ENCODE measurements at places on chromosomes 13 and 19.

DNA sequence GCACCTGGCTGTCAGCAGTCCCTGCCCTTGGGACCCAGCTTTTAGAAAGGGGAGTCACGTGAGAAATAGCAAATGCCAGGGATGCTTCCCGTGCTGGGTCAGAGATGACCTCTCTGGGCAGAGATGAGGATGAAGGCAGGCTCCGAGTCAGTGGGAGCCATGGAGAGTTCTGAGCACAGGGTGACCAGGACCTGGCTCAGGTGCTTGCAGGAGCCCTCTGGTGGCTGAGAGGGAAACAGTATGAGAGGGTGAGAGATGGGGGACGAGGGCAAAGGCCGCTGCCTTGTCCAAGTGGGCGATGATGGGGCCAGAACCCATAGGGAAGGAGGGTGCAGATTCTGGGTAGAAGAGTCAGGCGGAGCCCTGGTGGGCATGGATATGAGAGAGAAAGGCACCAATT is 15.8 kb downstream of the TMED1 start:
- no peak for DNase-seq

DNA sequence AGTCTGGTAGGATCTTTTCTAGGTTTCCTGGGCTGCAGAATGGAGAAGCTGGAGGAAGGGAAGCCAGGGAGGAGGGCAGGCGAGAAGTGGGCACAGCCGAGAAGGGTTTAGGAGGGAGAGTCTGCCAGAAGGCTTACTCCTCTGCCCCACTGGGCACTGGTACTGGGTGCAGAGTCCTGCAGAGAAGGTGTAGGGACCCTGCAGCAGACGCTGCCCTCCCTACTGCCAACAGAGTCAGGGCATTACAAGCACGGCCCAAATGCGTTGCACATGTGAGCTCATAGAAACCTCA is 726 bp upstream of the PEPD start:
- no peak for DNase-seq

DNA sequence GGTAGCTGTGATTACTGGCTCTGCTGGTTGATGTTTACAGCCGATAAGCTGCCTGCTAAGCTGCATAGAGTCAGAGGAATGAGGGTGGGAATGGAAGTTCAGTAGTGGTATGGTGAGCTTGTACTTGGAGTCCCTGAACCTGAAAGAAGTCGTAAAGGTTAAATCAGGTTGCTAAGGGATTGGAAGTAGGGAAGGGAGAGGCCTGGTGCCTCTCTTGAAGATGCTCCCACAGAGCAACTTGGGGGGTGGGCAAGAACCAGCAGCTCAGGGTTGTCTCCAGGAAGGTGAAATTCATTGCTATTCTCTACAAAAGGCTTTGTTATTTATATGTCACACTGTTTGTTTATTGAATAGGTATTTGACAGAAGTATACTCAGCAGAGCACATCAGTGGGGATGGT is 73.8 kb upstream of the OLFM4 start:
- no peak for DNase-seq

DNA sequence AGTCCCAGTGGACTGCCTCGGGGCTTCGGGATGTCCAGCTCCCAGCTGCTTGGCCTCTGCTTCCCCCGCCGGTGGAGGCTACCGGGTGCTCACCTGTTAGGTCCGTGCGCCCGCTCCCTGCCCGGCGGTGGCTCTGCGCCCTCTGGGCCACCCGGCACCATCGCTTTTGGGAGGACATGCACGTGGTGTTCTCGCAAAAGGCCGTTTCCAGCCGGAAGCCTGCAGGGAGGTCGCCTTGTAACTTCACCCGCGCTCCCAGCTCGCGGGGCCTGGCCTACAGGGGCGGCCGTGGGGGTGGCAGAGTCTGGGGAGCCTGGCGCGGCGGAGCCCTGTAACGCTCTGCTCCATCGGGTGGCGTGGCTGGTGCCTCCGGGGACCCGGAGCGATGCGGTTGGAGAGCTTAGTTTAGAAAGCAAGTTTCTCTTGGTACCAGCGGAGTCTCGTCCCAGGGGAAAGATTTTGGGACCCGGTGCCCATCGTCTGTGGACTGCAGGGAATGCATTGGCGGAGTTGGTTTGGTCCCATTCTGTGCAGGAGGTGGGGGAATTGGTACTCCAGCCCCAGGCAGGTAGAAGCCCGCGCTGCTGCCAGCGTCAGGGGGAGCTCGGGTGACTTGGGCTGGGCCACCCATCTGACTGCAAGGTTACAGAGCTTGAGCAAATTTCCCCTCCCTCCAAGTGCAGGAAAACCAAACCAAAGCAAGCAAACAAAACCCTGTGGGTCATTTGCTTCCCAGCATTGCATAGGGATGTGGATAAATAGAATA is 673 bp downstream of the SPATA13 start:
- no peak for DNase-seq

- no peak for DNase-seq
These were observed 7.5 kb downstream of the RAB4B start for GRCh38 chr19:40785526-40785925.

DNA sequence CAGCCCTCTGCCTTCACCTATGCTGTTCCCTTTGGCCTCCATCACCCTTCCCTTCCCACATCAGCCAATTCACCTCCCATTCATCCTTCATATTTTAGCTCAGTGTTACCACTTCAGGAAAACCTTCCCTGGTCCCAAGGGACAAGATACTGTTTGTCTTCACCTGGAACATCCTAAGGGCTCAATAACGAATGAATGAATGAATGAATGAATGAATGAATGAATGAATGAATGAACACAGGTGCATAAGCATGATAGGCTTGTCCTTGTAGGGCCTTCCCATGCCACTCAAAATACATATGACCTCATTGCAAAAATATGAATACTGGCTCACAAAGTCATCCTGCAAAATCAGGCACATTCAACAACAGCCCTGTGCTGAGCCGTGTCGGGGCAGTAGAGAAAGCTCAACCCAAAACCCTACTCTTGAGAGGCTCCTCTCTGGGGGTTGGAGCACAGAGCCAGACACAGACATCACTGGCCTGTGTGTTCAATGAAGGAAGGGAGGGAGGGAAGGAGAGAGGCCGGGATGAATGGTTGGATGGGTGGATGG is 33.7 kb upstream of the TPM4 start:
- DNase-seq, result no peak

DNA sequence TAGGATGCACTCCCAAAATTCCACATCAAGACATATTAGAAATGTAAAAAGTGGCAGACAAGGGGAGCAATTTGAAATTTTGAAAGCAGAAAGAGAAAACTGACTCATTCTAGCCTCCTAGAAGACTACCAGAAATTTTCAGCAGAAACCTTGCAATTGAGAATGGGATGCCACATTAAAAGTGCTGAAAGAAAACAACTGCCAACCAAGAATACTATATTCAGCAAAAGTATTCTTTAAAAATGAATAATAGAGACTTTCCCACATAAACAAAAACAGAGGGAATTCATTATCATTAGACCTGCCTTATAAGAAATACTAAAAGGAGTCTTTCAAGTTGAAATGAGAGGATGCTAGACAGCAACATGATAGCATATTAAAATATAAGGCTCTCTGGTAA is 78.3 kb upstream of the HTR2A start:
- no peak for DNase-seq

- no peak for DNase-seq
These were observed 273.1 kb downstream of the PCDH20 start for GRCh38 chr13:61142506-61142905.

DNA sequence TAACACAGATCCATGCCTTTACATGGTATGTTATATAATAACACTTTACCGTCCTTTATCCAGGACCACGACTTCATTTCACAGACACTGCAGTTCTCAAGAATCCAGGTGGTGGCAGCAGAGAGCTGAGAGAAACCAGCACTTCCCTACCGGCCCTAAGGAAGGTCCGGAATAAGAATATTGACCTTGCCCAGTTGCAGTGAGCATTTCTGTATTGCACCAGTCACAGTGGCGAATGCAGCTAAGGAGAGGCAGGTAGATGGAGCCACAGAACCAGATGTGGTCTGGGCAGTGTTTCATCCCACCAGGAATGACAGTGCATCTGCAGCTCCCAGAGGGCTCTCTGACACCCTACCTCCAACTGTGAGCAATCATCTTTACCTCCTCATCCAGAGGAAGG is 44.6 kb downstream of the ZNF787 start:
- DNase-seq, result no peak

- no peak for DNase-seq
These were observed 95.5 kb downstream of the CDADC1 start for GRCh38 chr13:49343255-49343654.

DNA sequence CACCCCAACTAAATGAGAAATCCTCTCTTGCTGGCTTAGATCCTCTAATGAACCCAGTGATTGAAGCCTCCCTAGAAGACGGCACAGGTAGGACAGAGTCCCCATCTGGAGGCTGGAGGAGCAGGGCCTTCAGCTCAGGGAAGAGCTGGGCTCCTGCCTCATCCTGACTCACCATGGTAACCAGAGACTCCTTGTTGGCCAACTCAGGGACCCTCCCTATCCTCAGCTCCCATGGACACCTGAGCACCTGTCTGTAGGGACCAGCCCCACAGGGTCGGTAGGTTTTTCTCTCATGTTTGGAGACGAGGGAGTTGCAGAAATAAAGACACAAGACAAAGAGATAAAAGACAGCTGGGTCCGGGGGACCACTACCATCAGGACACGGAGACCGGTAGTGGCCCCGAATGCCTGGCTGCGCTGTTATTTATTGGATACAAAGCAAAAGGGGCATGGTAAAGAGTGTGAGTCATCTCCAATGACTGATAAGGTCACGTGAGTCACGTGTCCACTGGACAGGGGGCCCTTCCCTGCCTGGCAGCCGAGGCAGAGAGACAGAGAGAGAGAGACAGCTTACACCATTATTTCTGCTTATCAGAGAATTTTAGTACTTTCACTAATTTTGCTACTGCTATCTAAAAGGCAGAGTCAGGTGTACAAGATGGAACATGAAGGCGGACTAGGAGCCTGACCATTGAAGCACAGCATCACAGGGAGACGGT is 26.6 kb downstream of the SIGLEC7 start:
- no peak for DNase-seq

DNA sequence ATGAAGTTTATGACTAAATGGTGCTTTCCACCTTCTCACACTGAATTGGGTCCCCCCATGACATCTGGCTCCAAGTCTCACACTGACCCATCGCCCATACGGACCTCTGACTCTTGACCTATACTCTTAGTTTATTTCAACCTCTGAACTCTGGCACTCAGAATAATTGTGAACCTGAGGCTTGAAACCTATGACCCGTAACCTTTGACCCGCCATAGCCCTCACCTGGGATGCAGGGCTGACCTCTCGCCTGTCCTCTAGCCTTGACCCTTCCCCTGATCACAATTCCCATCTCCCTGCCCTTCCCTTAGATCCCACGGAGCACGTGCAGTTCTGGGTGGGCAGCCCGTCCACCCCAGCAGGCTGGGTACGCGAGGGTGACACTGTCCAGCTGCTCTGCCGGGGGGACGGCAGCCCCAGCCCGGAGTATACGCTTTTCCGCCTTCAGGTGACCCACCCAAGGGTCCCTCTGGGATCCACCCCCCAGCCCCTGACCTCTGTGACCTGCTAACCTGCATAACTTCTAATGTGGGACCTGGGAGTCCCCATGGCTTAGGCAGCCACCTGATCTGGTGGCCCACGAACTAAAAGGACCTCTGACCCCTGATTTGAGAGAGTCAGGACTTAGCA is 5.1 kb downstream of the BCAM start:
- no peak for DNase-seq

DNA sequence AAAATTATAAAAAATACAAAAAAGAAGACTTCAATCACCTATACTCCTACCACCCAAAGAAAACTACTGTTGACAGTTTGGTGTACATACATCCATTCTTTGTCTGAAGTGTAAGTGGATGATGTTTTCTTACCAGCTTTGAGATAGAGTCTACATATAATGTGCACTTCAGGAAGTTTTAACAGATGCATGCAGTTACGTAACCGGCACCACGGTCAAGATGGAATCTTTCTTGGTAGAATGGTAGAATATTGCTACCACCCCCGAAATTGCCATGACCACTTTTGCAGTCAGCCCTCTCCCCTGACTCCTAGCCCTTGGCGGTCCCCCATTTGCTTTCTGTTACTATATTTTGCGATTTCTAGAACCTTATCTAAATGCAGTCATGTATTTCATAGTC is 1.4 kb downstream of the CUL4A start:
- no peak for DNase-seq

GRCh38 chr19:718991-719512 is 10.3 kb downstream of the PALM start:
- no peak for DNase-seq

GRCh38 chr19:5943045-5943444 is 29.0 kb downstream of the CAPS start:
- DNase-seq, result no peak

DNA sequence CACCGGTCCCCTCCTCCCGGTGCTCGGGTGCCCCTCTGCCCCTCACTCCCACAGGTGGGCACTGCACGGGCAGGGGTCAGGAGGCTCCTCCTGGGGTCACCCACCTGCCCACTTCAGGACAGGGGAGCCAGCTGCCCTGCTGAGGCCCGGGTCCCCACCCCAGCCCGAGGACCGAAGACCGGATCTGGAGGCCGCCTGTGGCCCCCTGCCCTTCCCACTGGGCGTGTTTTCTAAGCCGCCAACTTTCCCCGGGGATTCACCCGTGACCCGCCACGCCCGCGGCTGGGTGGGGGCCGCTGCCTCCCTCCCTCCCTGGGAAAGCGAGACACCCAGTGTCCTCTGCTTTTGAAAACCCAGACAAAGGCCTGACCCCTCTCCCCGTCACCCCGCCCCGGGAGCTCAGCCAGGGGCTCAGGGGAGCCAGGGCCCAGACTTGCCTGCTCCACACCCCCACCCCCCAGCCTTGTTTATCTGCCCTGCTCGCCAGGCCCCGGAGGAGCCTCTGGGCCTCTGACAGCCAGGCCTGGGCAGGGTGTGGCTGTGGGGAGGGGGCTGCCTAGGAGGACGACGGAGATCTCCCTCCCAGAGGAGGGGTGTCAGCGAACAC is 1.3 kb downstream of the PALM start:
- DNase-seq, result no peak

Measured in left renal pelvis (tissue), 4 donors.